ENCODE measurements at places on chromosomes 5 and 9. TPM values are rescaled to one million over a fixed set of nuclear protein-coding genes. Genes with fewer than 3 reads are reported as not detected.

KIF24 gene
- total RNA-seq = 1.1 TPM

BARHL1 gene
- not detected for total RNA-seq

GABRA6 gene
- total RNA-seq = under 0.01 TPM

LECT2 gene
- not detected for total RNA-seq

MPDZ gene
- total RNA-seq = 55.8 TPM

SLC24A2 gene
- total RNA-seq = not detected

TMEM38B gene
- total RNA-seq = 6.3 TPM

SLC34A3 gene
- not detected for total RNA-seq

ISCA1 gene
- 20.9 TPM for total RNA-seq

NDUFS4 gene
- 72.8 TPM for total RNA-seq

TMCO6 gene
- 8.1 TPM for total RNA-seq

FOXI1 gene
- total RNA-seq = not detected

PCDHB5 gene
- total RNA-seq = 1.8 TPM
